ENCODE measurements at places on chromosomes 3 and 15.

- DNase-seq: no peak
Observed at GRCh38 chr3:193884027-193884426, 251.9 kb upstream of the HES1 start.

GRCh38 chr3:114962189-114962588 lies 184.9 kb downstream of the ZBTB20 start:
- no peak for DNase-seq

GRCh38 chr3:48636149-48636655 lies 941 bp upstream of the SLC26A6 start:
- DNase-seq: no peak

DNA sequence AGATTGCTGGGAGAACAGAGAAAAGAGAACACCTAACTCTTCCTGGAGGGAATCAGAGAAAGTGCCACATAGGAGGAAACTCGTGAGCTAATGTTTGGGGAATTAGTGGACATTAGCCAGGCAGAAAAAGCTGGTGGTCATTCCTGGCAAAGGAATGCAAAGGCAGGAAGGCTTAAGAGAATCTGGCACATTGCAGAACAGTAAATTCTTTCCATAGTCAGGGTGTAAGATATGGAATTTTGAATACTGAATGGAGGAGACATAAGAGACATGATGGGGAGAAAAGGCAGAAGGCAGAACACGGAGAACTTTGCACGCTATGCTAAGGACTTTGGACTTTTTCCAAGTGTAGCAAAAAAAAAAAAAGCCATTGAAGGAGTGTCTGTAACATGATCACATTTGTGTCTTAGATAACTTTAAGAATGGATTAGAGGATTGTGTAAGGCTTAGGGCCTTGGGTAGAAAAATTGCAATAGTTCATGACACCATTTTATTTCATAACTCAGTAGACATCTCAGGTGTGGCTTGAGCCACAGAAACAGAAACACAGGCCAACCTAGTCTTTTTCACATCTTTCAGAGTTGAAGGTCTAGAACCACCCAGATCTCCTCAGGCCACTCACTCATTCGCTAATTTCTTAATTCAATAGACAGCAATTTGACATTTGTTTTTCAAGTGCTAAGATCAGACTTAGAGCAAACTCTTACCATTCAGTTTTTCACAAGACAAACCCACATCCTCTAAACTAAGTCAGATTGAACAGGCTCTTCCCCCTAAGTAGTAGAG lies 31.2 kb upstream of the CCDC80 start:
- no peak for DNase-seq

GRCh38 chr3:195145579-195145978 lies 125.4 kb downstream of the XXYLT1 start:
- DNase-seq: no peak

DNA sequence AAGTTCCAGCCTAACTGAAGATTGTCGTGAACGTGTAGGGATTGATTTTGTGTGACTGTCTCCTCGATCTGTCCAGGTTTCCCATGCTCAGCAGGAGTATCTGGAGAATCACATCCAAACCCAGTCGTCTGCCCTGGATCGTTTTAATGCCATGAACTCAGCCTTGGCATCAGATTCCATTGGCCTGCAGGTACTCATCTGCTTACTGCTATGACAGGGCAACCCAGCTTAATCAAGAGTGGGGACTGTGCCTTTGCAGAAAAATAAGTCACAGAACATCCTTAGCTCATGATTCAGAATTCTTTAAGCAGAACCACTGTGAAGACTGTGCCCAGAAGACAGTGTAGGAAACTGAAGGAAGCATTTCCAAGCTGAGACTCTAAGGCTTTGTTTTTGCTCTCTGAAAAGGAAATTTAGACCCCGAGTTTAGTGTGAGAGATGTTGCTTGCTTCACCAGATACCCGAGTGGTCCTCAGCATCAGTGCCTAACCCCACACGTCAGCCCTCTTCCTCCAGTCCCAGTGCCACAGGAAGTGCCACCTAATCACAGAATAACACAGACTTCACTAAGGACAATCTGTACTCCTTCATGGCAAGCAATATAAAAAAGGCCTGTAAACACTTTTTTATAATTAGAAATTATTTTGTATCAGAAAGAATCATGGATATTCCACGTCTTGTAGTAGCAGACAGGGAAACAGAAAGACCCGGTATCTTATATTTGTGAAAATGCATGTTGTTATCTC lies 34.2 kb downstream of the MYZAP start:
- DNase-seq: no peak

GRCh38 chr3:47865192-47865591 lies 62.3 kb downstream of the DHX30 start:
- no peak for DNase-seq

DNA sequence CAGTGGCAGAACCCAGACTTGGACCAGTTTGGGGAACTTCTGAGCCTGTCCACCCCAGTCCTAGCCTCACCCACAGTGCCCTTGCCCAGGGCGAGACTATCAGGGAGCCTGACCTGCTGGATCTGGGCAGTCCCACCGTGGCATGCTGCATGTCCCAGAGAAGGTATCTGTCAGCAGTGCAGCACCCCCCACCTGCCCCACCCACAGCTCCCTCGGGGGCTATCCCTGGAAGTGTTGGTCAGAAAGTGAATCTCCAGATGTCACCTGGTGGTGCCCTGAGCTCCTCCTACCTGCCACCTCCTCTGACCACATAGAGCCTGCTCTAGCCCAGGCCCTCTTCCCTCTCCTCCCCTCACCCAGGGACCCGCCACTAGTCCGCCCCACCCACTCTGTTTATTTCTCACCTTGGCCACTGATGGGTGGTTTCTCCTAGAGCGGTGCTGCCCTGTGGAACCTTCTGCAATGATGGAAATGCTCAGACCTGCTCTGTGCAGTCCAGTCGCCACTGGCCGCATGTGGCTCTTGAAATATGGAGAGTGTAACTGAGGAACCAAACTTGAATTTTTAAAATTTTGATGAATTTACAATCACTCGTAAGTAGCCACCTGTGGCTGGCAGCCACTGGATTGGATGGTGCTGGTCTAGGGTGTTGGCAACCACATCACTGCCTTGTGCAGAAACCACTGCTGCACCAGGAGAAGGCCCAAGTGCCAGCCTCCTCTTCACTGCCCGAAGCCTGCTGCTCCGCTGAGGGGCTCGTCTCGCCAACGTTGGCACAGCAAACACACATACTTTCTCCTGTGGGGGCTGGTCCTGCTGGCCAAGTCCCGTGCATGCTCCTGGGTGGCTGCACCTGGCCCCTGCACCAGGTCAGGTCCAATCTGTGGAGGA lies 13.1 kb downstream of the HDAC11 start:
- no peak for DNase-seq

DNA sequence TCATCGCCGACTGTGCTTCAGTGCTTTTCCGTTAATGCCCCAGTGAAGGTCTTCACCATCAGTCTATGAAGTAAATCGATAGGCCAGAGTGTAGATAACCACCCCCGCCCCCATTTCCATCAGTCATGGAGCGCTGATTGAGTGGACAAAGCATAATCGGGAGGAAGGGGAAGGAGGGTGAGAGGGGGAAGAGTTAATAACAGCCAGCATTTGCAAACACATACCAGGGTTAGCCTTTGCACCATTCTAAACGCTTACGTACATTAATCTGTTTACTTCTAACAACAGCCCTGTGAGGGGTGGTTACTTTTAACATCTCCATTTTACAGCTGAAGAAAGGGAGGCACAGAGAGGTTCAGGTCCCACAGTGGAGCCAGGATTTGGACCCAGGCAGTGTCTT lies 26.8 kb downstream of the EDEM1 start:
- no peak for DNase-seq

- no peak for DNase-seq
Observed at GRCh38 chr3:46708401-46709156, 7.4 kb downstream of the TMIE start.

DNA sequence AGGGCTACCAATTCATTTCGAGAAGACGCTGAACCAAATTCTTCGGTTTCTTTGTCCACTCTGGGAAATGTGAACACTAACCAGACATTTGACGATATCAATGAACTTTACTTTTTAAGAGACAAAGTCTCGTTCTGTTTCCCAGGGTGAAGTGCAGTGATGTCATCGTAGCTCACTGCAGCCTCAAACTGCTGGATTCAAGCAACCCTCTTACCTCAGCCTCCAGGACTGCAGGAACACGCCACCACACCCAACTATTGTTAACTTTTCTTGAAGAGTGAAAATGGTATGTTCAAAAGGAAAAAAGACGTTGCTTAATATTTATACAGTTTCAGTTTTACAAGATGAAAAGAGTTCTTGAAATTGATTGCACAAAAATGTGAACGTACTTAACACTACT lies 30.6 kb downstream of the MB21D2 start:
- DNase-seq: no peak

- DNase-seq: no peak
Observed at GRCh38 chr15:30905821-30906220, 2.1 kb downstream of the FAN1 start.

GRCh38 chr15:82048811-82049210 lies 3.0 kb upstream of the MEX3B start:
- DNase-seq: no peak

DNA sequence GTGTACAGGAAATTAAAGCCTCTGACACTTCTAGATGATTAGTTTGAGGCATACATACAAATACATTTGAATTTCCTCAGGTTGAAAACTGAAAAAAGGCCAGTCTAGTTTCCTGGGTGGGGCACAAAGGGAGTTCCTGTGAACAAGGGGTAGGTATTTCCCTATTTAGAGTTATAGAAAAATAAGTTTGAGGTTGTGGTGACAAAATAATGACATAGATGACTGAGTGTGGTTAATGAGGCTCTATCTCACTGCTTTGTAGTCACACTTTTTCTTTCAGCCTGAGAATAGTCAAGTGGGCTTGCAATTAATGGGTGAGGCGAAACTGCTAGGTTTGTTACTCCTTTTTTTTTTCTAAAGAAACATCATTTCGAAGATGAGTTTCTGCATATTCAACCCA lies 4.3 kb downstream of the SLCO3A1 start:
- DNase-seq: no peak

GRCh38 chr15:42053914-42054313 lies 33.1 kb upstream of the PLA2G4E start:
- no peak for DNase-seq

- DNase-seq: no peak
Observed at GRCh38 chr3:168865022-168865551, 769.4 kb upstream of the GOLIM4 start.

GRCh38 chr15:82108489-82109078 lies 62.8 kb upstream of the MEX3B start:
- peak; percentile 71 for DNase-seq

- DNase-seq: peak; percentile 16
Observed at GRCh38 chr3:10228248-10228950, 19.9 kb upstream of the TATDN2 start.

GRCh38 chr3:177610686-177611633 lies 413.7 kb upstream of the TBL1XR1 start:
- DNase-seq: peak; percentile 21

DNA sequence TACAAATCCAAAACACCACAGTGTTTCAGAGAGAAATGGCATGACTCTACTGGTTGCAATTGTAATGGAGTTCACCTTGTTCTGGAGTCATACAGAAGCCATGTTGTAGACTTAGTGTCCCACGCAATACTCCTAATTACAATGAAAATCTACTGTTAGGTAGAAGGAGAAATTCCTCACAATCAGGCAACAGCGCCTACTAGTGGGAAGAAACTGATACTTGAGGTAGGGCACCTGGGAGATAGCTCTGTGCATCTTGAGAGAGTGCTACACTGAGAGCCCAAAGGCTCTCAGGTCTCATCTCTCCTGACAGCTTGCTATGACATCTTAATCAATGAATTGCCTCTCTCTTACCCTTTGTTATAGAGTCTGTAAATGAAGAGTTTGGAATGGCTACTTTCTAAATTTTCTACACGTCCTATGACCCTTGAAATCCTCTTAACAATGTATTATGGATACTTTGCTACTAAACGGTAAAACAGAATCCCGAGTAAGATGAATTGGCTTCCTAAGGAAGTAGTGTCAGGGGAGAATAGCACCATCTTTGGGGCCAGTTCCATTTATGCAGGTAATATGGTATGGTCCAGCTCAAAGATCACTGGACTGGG lies 422.7 kb upstream of the TPRG1 start:
- DNase-seq: peak; percentile 35

- DNase-seq: no peak
Observed at GRCh38 chr15:68497206-68497910, 65.4 kb upstream of the ITGA11 start.

- DNase-seq: no peak
Observed at GRCh38 chr3:49740427-49740826, 16.7 kb upstream of the GMPPB start.

- DNase-seq: no peak
Observed at GRCh38 chr15:67945951-67946700, 106.3 kb upstream of the RNU6-1 start.

DNA sequence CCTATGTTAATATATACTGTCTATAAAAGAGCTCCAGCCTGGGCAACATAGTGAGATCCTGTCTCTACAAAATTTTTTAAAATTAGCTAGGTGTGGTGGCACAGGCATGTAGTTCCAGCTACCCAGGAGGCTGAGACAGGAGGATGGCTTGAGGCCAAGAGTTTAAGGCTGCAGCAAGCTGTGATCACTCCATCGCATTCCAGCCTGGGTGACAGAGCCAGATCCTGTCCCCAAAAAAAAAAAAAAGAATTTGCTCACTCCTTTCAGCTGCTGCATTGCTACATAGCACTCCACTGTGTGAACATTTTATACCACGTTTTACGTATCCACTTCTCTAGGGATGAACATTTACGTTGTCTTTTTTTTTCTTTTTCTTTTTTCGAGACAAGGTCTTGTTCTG lies 6.0 kb upstream of the TSEN2 start:
- DNase-seq: no peak

- no peak for DNase-seq
Observed at GRCh38 chr3:194373899-194374298, 4.4 kb upstream of the LRRC15 start.

DNA sequence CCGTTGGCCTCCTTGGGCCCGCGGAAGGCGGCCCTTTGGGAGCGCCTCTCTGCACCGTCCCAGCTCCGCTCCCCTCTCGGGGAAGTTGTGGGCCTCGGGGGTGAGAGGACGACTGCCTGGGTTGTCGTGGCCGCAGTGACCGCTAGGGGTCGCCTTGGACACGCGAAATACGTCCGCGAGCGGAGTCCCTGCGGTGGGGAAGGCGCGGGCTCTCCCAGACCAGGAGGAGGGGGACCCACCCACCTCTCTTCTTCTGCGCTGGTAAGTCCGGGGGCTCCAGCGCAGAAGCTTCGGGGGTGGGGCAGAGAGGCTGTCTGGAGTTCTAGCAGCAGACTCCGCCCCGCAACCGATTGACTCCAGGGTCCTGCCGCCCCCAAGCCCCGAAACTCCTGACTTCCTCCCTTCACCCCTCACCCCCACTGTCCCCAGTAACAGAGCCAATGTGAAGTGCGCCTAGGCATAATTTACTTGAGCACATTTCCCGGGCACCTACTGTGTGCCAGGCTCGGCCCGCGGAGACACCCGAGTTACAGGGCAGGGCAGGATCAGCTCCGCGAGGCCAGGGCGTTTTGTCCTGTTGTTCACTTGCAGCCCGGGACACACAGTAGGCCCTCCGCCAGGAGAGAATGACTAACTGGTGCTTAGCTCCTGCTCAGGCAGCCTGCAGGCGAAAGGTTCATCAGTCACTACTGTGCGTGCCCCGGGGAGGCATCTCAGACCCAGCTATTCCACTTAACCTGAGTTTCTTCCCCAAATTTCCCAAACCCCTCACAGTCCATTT lies 32.8 kb downstream of the DNASE1L3 start:
- DNase-seq: peak; percentile 91

GRCh38 chr3:182268711-182269110 lies 524.6 kb upstream of the ATP11B start:
- DNase-seq: no peak

Data from stimulated activated CD4-positive, alpha-beta T cell treated with anti-CD3 and anti-CD28 coated beads, Interleukin-4, amount 100 ng/mL, for 1 hour (primary cell).